ENCODE measurements at places on chromosomes 12 and 14.

DNA sequence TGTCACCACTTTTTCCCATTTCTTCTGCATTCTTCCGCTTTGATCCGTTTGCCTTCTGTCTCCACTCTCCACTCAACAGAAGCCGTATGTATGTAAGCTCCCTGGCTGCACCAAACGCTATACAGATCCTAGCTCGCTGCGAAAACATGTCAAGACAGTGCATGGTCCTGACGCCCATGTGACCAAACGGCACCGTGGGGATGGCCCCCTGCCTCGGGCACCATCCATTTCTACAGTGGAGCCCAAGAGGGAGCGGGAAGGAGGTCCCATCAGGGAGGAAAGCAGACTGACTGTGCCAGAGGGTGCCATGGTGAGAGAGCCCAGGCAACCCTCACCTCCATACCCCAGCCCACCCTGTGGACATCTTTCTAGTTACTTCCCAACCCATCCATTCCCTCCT is 8.3 kb downstream of the GLI1 start:
- no peak for DNase-seq

DNA sequence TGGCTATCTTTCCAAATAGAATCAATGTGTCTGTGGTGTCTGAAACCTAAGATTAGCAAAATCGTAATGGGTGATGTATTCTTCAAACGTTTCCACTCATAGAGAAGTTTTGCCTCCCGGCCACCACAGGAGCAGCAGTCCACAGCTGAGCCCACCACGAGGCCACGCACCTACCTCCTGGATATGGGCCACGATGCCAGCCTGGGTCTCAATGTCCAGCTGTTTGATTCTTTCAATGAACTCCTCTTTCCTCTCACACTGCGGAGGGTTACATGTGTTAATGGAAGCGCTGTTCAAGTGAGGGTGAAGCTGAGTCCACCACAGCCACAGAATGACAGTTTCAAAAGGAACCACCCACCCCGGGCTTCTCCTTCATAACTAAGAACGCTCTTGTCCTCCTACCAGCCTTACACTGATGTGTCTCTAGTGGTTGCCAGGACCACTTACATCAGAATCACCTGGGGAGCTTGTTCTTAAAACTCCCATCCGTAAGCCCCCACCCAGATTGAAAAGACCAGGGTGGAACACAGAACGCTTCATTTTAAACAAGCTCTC is 75.3 kb downstream of the CCDC88C start:
- DNase-seq: no peak

DNA sequence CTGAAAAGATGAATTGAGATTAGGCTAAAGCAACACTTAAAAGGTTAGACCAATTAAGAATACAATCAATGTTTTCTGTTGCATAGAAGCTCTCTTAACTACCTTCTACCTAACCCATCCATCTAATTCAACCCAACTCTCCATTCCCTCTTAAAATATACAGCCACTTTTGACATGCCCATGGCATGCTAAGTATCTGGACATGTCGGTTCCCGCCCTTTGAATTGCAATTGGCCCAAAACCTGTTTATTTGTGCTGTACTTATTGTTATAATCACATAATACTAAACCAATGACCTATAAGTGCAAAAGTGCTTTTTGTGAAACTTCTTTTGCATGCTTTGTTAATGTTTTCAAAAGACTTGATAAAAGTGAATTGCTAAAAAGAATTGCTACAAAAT is 37.6 kb upstream of the APPL2 start:
- DNase-seq: no peak

- DNase-seq: no peak
These were observed 29.8 kb downstream of the GPRC5D start for GRCh38 chr12:12922191-12922616.

DNA sequence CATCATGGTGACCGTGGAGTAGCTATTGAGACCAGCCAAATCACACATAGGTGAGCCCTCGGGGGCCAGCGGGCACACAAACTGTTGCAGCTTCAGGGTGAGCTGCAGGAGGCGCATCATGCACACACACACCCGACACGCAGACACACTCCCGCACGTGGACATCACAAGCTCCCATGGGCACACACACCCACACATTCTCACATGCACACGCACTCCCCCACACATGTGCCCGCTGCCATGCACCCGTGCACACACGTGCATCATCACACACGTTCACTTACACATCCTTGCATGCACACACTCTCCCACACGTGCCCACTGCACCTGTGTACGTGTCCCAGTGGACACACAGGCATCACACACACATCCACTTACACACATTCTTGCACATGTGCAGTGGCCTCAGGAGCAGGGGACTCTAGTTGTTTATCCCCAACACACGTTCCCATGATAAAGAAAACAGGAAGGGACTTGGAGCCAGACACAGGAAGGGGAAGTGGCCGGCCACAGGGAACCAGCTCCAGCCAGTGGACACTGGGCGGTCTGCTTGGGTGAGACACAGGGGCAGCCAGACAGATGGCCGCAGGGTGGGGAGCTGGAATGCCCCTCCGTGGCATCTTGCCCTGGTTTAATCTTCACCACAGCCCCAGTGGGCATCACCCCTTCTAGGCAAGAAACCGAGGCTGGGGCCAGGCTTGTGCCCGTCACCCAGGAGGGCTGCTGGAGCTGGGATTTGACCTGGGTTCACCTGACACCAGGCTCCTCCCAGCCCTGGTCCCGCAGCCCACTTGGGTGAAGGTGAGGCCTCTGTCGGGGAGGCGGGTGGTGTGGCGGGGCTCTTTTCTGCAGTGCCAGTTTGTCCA is 49.7 kb downstream of the CYP46A1 start:
- DNase-seq: no peak

GRCh38 chr14:95195031-95195430 is 37.7 kb upstream of the DICER1 start:
- no peak for DNase-seq

- no peak for DNase-seq
These were observed 1.5 kb downstream of the PTMS start for GRCh38 chr12:6767353-6768319.

DNA sequence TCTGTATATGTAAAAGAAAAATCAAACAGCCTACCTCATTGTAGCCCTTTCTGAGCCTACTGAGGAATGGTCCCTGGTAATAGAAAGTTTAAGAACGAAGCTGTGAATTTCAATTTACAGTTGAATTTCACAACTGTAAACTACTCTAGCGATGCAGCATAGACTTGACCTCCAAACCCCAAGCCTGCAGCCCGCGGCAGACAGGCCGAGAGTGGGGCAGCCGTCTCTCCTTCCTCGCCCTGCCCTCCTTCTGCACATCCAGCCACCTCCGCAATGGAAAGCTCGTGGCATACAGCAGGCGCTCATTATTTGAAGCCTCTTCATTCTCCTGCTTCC is 15.3 kb downstream of the RNASE2 start:
- no peak for DNase-seq

- no peak for DNase-seq
These were observed 844 bp downstream of the GLTP start for GRCh38 chr12:109879351-109880042.

- no peak for DNase-seq
These were observed 9.2 kb downstream of the ABHD4 start for GRCh38 chr14:22607291-22607690.

DNA sequence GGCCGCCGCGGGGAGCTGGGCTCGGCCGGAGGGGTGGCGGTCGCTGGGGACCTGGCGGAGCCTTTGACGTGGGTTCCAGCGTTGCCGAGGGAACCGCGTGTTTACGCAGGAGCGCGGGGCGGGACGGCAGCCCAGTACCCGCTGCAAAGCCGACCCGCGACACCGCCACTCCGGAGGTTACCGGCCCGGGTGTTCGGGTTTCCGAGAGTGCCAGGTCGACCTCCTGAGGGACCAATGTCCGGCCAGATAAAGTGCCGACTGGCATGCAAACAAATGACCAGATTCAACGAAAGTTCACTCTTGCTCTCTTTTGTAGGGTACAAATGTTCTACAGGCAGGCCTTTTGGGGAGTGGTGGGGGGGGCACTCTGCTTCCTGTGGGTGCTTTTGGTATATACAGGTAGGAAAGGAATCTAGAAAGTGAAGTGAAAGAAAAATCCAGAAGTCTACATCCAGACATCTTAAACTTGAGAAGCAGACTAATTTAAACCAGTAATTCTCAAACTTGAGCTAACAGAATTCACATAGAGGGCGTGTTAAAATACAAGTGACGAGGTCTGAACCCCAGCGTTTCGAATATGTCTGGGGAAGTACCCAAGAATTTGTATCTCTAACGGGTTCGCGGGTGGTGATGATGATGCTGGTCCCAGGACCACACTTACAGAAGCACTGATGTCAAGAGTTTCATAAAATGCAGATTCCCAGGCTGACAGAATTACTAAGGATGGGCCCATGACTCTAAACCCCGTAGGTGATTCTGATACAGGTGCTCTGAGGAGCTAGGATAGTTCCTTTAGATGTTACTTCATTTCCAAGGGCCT is at the start of gene GPR135:
Gene GPR135 (minus strand): TSS at position 65 of the 820 bp plus-strand sequence. CDS start 154 bp downstream, outside the sequence.
- DNase-seq: peak; percentile 32

DNA sequence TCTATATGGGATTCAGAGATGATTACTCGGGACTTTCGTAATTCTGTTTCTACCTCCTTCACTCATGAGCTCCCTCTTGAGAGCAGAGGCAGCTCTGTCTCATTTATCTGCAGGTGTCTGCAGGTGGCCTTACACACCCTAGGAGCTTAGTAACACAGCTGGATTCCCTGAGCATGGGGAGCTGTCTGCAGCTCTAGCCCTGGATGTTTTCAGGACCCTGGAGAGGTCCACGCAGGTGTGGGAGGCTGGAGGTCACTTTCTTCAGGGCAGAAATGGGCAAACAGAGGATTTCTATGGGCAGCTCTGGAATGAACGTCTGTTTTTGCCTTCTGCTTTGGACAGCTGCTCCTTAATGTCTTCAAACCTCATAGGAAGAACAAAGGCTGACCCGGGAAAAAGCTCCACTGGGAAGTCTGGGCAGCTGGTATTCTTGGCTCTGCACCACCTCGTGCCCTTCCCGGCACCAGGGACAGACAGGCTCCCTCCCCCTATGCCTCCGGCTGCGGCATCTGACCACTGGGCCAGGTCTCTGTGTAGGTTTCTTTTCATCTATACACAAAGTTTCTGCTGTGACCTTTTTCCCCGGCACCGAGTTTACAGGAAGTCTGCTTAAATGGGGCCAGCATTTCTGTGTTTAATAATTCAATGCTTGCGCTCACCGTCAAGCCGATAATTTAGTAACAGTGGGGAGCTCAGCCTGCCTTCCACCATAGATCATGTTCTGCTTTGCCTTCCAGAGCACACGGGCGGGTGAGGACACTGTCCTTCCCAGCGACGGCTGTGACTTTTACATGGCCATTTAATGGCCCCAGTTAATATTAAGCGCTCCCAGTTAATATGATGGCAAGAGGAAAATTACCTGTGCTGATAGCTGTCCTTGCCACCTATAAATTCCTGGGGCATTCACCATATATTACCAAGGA is 320.2 kb upstream of the SFSWAP start:
- no peak for DNase-seq

DNA sequence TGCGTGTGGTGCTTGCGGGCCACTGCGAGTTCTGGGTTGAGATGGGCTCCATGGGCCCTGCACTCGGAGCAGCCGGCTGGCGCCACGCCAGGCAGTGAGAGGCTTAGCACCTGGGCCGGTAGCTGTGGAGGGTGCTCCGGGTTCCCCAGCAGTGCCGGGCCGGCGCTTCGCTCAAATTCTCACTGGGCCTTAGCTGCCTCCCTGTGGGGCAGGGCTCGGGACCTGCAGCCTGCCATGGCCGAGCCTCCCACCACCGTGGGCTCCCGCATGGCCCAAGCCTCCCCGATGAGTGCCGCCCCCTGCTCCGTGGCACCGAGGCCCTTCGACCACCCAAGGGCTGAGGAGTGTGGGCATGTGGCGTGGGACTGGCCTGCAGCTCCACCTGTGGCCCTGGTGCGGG is 375.7 kb downstream of the NELL2 start:
- DNase-seq: no peak

DNA sequence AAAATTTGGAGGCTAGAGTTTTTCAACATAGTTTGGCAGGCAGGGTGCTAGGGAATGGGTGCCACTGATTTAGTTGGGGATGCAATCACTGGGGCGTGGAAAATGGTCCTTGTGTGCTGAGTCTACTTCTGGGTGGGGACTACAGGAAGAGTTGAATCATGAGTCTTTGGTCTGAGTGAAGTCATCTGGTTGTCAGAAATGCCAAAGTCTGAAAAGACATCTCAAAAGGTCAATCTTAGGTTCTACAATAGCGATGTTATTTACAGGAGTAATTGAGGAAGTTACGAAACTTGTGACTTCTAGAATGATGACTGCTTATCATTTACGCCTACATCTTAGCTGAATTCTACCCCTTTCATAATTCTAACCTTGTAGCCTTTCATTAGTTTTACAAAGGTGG is 209.1 kb downstream of the NUBPL start:
- DNase-seq: no peak

DNA sequence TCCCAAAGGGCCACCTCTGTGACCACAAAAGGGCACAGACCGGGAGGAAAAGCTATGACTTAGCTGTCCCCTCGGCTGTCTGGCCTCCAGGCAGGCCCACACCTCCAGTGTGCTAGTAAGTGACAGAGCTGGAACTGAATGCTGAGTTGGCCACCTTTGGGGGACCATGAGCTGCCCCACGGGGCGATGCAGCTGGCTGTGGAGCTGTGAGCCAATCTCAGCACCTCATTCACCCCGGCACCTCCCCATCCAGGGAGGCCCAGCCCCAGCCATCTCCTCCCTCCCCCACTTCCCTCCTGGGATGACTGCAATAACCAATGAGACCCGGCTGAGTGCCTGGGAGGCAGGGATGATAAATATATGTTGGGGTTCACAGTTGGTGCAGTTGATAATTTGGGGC is 12.2 kb upstream of the TESC start:
- DNase-seq: no peak

DNA sequence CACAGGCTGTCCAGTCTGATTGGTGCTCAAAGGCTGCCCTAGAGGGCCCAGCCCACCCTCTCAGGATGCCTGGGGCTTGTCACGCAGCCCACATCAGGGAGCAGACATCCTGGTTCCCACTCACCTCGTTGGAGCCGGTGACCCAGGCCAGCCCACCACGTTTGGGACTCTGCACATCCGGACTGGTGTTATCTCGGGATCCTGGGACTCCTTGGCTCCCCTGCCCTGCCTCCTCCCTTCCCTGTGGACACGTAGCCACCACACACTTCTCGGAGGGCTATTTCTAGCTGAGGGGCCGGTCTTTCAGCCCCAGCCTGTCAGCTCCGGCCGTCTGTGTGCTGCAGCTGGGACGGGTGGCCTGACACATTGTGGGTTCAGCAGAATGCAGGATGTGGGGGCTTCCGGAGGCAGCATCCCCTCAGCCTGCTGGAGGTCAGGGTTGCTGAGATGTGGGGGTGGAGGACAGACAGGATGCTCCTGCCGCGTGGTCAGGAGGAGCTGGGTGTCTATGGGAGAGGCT is 12.8 kb upstream of the FGF23 start:
- DNase-seq: peak; percentile 7

- no peak for DNase-seq
These were observed 90.8 kb downstream of the RPS6KA5 start for GRCh38 chr14:90969531-90970166.

GRCh38 chr12:57868221-57868620 is 21.7 kb upstream of the CTDSP2 start:
- DNase-seq: no peak

- DNase-seq: no peak
These were observed 13.5 kb upstream of the TNFAIP2 start for GRCh38 chr14:103109535-103110441.

Measured in activated naive CD8-positive, alpha-beta T cell treated with anti-CD3 and anti-CD28 coated beads, Interleukin-2, amount 50 U/mL, for 24 hours (primary cell).